ENCODE measurements at places on chromosomes 1 and 21.

DNA sequence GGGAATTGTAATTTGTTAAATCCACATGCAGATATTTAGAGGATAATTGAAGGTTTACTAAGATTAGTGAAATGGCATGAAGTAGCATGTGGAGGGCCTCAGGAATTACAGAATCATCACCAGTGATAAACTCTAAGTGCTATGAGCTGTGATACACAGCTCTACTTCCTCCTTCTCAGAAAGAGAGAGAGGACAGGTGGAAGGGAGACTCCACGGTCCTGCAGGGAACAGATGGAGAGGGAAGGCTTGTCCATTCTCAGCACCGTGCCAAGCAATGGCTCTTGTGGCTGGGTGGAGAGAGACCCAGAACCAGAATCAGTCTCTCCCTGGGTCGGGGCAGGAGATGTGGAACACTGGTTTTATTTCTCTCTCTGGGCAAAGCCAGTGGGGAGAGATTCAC is 27.8 kb upstream of the LYPD8 start:
- H3K27ac ChIP-seq: no peak overlapping the region
- H3K27me3 ChIP-seq: no peaks in the 10 kb centered on the region
- DNase-seq: no peak

- H3K27me3 ChIP-seq: no peaks in the 10 kb centered on the region
- H3K36me3 ChIP-seq: peaks cover 19% of the 10 kb centered on the region
- H3K4me3 ChIP-seq: no peak overlapping the region
- DNase-seq: no peak
- H3K4me1 ChIP-seq: no peaks in the 10 kb centered on the region
These were observed 3.6 kb downstream of the NUP210L start for GRCh38 chr1:154151311-154151710.

- H3K27ac ChIP-seq: no peak overlapping the region
- no peaks in the 10 kb centered on the region for H3K27me3 ChIP-seq
- no peak for DNase-seq
- H3K4me3 ChIP-seq: no peak overlapping the region
These were observed 46.7 kb upstream of the OSBPL9 start for GRCh38 chr1:51570063-51570710.

DNA sequence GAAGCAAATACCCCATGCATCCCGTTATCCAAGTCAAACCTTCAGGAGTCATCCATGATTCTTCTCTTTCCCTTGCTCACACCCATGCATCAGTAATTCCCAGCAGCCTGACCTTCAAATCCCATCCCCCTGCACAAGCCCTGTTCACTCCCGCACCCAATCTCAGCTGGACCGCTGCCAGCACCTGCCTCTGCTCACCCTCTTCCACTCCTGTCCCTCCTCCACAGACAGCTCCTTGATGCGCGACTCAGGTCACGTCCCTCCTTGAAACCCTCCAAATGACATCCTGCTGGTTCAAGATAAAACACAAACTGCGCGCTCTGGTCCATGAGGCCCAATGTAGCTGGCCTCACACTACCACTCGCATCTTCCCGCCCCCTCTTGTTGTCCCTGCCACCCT is 43.4 kb upstream of the MPZL1 start:
- no peaks in the 10 kb centered on the region for H3K36me3 ChIP-seq
- no peak overlapping the region for H3K27ac ChIP-seq
- DNase-seq: no peak
- no peak overlapping the region for H3K4me3 ChIP-seq
- H3K4me1 ChIP-seq: peaks cover 9% of the 10 kb centered on the region
- peaks cover 3% of the 10 kb centered on the region for H3K27me3 ChIP-seq

- no peak overlapping the region for H3K27ac ChIP-seq
- H3K36me3 ChIP-seq: no peaks in the 10 kb centered on the region
- no peak overlapping the region for H3K4me3 ChIP-seq
- no peak for DNase-seq
- no peaks in the 10 kb centered on the region for H3K4me1 ChIP-seq
These were observed 10.9 kb upstream of the GSTM3 start for GRCh38 chr1:109751531-109752260.

- H3K4me3 ChIP-seq: no peak overlapping the region
- DNase-seq: no peak
- peaks cover 55% of the 10 kb centered on the region for H3K27me3 ChIP-seq
- H3K4me1 ChIP-seq: no peaks in the 10 kb centered on the region
- H3K27ac ChIP-seq: no peak overlapping the region
These were observed 116.5 kb downstream of the BRINP2 start for GRCh38 chr1:177287270-177287669.

DNA sequence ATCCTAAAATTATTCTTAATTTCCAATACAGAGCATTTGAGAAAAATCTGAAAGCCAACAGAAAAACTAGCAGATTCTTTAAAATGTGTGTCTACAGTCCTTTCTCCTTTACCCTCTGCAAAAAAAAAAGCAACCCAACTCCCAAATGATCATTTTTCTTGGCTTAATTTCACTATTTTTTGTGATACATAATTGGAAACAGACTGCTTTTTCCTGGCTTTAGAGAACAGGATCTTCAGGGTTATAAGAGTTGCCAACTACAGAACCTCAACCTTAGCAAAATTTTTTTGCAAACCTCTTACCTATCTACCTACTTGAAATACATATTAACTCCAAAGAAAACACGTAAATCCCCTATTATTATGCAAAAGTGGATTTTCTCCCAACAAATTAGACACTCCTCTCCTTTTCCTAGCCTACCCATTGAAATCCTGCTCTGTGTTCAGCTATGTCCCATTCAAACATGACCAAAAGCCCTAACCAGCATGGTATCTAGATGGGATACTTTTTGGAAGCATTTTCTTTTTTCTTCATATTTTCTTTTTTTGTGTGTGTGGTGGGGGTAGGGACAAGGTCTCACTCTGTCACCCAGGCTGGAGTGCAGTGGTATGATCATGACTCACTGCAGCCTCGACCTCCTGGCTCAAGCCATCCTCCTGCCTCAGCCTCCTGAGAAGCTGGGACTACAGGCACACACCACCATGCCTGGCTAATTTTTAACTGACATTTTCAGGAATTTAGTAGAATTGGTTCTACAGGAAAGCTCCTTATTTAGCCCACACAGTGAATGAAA is 9.0 kb downstream of the TGFBR3 start:
- DNase-seq: no peak
- H3K36me3 ChIP-seq: no peaks in the 10 kb centered on the region
- H3K4me1 ChIP-seq: peaks cover 3% of the 10 kb centered on the region
- H3K4me3 ChIP-seq: no peak overlapping the region

GRCh38 chr1:93738075-93738622 is 56.5 kb upstream of the BCAR3 start:
- H3K27me3 ChIP-seq: no peaks in the 10 kb centered on the region
- peaks cover 8% of the 10 kb centered on the region for H3K4me1 ChIP-seq
- H3K36me3 ChIP-seq: no peaks in the 10 kb centered on the region
- no peak overlapping the region for H3K27ac ChIP-seq

- no peak overlapping the region for H3K27ac ChIP-seq
- H3K36me3 ChIP-seq: peaks cover 12% of the 10 kb centered on the region
- H3K4me3 ChIP-seq: no peak overlapping the region
- no peaks in the 10 kb centered on the region for H3K4me1 ChIP-seq
- H3K27me3 ChIP-seq: no peaks in the 10 kb centered on the region
These were observed 40.0 kb downstream of the ROR1 start for GRCh38 chr1:63813829-63814277.

DNA sequence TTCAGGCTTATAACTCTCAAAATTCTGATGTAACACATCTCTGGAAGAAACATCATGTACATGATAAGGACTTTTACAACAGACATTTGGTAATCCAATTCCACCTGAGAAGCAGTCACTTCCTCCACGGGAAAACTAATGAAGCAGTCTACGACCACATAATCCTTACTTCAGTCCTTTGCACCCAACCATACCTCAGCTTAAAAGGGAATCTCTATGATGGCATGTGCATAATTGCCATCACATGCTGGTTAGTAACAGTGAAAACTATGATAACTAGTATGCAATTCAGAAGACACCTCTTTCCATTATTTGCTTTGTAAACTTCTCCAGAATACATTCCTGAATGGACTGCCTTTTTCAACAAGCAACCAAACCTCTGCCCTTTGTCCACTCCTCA is 53.1 kb downstream of the TTC13 start:
- no peak overlapping the region for H3K27ac ChIP-seq
- H3K36me3 ChIP-seq: peaks cover 20% of the 10 kb centered on the region
- H3K27me3 ChIP-seq: no peaks in the 10 kb centered on the region
- DNase-seq: no peak
- H3K4me1 ChIP-seq: peaks cover 4% of the 10 kb centered on the region
- no peak overlapping the region for H3K4me3 ChIP-seq

DNA sequence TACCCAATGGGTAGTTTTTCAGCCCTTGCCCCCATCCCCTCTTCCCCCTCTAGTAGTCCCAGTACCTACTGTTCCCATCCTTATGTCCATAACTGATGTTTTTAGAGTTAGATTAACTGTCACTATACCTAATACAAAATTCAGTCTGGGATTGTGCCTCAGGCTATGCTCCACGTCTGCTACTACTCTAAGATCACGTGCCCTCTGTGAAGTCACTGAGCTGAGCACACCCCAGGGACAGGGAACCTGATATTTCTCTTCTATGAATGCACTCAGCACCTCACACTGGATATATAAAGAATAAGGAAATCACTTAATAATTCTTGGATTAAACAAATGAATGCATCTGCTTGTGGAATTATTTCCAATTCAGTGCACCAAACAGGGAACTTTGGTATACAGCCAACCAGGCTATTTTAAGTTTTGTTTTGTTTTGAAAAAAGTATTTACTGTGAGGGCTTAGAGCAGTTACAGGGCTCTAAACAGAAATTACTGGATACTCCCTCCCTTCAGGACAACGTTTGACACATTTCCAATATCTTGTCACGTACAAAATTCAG is 307.9 kb downstream of the SMYD3 start:
- no peaks in the 10 kb centered on the region for H3K27me3 ChIP-seq
- no peak for DNase-seq
- no peaks in the 10 kb centered on the region for H3K4me1 ChIP-seq
- H3K27ac ChIP-seq: no peak overlapping the region
- no peak overlapping the region for H3K4me3 ChIP-seq

DNA sequence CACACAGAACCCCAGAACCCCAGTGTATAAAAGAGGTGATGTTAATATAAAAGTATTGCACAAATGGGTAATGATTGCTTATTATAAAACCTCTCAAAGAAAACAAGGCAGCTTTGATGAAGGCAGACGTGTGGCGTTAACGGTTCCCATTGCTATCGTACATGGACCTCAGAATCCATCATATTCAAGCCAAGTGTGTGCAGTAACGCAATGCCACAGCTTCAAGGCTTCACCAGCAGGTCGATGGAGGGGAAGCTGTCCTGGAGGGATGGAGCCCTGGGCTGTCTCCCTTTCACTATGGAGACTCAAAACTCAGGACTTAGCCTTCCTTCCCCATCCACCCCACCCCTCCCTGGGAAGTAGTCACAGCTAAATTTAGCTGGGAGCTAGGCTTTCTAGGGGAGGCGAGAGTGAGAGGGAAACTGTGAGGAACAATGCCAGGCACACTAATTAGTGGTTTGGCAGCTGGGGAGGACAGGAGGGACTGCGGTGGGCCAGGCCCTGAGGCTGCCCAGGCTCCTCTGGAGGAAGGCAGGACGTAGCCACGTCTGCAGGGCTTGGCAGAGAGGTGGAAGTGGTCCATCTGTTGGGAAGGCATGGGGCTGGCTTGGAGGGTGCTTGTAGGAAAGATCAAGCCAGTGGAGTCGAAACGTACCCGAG is 121.2 kb downstream of the HMGB4 start:
- no peak overlapping the region for H3K27ac ChIP-seq
- H3K36me3 ChIP-seq: no peaks in the 10 kb centered on the region
- DNase-seq: no peak
- no peaks in the 10 kb centered on the region for H3K4me1 ChIP-seq

- DNase-seq: no peak
- H3K4me3 ChIP-seq: no peak overlapping the region
- H3K36me3 ChIP-seq: no peaks in the 10 kb centered on the region
- no peaks in the 10 kb centered on the region for H3K27me3 ChIP-seq
- no peak overlapping the region for H3K27ac ChIP-seq
- H3K4me1 ChIP-seq: no peaks in the 10 kb centered on the region
These were observed 4.4 kb upstream of the ALG6 start for GRCh38 chr1:63363014-63363413.

- H3K4me1 ChIP-seq: no peaks in the 10 kb centered on the region
- DNase-seq: no peak
- no peak overlapping the region for H3K27ac ChIP-seq
- H3K4me3 ChIP-seq: no peak overlapping the region
These were observed 37.3 kb upstream of the ARHGEF16 start for GRCh38 chr1:3417082-3417739.

GRCh38 chr1:61491497-61491896 is 233.4 kb downstream of the TM2D1 start:
- H3K27me3 ChIP-seq: no peaks in the 10 kb centered on the region
- H3K36me3 ChIP-seq: no peaks in the 10 kb centered on the region
- H3K4me1 ChIP-seq: no peaks in the 10 kb centered on the region
- H3K27ac ChIP-seq: no peak overlapping the region
- no peak for DNase-seq

DNA sequence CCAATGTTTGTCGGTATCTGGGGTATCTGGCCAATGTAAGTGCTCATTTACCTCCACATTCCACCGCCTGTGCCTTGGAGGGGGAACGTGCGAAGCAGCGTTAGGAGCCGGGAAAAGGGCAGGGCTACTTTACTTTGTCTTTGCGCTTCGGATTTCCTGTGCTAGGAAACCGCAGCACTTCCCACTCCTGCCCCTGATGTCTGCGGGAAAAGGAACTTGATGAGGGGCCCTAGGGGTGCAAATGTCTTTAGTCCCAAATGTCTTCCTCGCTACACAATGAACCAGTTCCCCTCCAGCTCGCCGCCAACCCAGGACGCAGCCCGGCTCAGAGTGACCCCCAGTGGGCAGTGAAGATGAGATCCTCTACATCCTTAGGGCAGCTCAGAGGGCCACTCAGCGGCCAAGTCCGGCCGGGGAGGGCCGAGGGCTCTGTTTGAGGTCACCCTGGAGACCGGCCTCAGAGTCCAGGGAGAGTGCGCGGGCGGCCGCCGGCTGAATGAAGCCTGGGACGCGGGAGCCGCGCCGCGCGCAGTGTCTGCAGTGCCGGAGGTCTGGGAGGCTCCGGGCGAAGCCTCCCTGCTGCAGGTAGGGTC is at the start of gene DYNLT5:
Gene DYNLT5, plus strand, starts transcription at position 460 of the 593 bp plus-strand sequence. CDS start 2,200 bp downstream, outside the sequence.
- H3K27me3 ChIP-seq: peaks cover 34% of the 10 kb centered on the region
- peak; percentile 91 for DNase-seq
- no peak within 1 kb of the TSS for H3K27ac ChIP-seq
- peak within 1 kb of the TSS; percentile 76 for H3K4me3 ChIP-seq
- H3K36me3 ChIP-seq: no peaks in the 10 kb centered on the region
- no peaks in the 10 kb centered on the region for H3K4me1 ChIP-seq

GRCh38 chr1:46582972-46583371 is 21.1 kb downstream of the MKNK1 start:
- DNase-seq: no peak
- peaks cover 36% of the 10 kb centered on the region for H3K36me3 ChIP-seq
- H3K4me3 ChIP-seq: no peak overlapping the region
- H3K27me3 ChIP-seq: no peaks in the 10 kb centered on the region
- peaks cover 4% of the 10 kb centered on the region for H3K4me1 ChIP-seq
- no peak overlapping the region for H3K27ac ChIP-seq

DNA sequence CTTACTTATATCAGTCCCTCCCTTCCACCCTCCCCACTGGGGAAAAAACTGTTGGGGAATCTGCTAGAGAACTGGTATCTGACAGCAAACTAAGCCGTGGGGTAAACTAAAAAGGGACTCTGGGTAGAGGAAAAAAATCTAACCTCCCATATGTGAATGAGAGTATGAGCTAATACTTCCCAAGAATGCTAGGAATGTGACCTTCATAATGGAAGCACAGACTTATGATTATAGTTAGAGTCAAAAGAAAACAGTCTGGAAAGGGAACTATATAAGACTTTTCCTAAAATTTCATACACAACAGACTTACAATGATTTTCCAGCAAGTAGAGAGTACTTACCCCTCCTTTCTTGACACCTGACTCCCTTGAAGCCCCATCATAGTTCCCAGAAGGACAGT is 23.0 kb upstream of the RBBP5 start:
- H3K36me3 ChIP-seq: peaks cover 9% of the 10 kb centered on the region
- H3K4me3 ChIP-seq: no peak overlapping the region
- DNase-seq: no peak
- no peaks in the 10 kb centered on the region for H3K4me1 ChIP-seq
- peak overlapping the region; percentile 18 for H3K27ac ChIP-seq
